ENCODE measurements at places on chromosomes 1 and 21. TPM values are rescaled to one million over a fixed set of nuclear protein-coding genes. Genes with fewer than 3 reads are reported as not detected.

The MCL1 gene
- total RNA-seq, result 258 TPM

GRCh38 chr1:91799159-91799558 is 86.8 kb downstream of the TGFBR3 start:
- no peak for DNase-seq

- no peak for DNase-seq
These were observed 37.5 kb downstream of the ZNF281 start for GRCh38 chr1:200372095-200372884.

The VAV3 gene
- 142 TPM for total RNA-seq

The SMG7 gene
- 62.7 TPM for total RNA-seq

DNA sequence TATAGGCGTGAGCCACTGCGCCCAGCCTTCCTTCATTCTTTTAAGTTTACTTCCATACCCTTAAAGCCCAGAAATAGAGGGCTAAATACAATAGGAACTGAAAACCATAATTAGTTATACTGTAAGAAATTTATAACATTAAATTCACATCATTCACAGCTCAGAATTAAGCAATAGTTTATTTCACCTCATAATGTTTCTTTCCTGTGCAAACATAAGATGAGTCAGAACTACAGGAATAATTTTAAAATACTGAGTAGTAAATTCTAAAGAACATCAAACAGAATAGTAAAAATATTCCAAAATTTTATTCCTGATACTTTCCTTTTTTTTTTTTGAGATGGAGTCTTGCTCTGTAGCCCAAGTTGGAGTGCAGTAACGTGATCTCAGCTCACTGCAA is 24.1 kb downstream of the POGZ start:
- DNase-seq, result no peak

- no peak for DNase-seq
These were observed 3.9 kb downstream of the PLA2G2D start for GRCh38 chr1:20115479-20115878.

DNA sequence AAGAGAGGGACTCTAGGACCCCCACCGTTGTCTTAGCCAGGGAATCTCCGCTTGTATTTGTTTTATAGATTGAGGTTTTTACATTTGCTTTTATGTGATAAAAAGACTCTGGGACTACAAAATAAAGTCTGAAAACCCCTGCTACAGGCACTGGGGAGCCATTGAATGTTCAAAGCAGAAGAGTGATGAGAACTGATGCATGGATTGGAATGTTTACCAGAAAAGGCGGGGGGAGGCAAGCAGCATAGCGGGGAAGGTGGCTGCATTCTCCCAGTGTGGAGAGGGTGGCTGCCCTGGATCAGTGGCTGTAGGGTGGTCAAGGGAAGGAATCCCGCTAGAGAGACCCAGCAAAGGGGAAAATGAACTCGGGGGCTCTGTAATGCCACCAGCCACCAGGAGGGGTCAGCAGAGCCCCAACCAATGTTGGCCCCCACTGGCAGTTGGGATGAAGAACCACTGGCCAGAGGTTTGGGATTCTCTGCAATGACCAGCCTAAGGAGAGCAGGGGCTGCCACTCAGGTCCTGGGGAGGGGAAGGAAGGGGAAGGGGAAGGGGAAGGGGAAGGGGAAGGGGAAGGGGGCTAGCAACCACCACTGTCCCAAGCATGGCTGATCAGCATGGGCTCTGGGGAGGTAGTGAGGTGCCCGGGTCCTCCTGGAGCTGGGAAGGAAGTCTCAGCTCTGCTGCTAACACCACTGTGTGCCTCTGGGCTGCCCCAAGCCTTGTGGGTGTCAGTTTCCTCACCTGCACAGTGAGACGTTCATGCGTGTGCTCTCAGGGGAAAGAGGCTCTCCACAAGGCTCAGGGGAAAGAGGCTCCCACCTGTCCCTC is 19.2 kb upstream of the PEF1 start:
- no peak for DNase-seq

GRCh38 chr1:25484096-25484495 is 53.4 kb downstream of the MACO1 start:
- no peak for DNase-seq

DNA sequence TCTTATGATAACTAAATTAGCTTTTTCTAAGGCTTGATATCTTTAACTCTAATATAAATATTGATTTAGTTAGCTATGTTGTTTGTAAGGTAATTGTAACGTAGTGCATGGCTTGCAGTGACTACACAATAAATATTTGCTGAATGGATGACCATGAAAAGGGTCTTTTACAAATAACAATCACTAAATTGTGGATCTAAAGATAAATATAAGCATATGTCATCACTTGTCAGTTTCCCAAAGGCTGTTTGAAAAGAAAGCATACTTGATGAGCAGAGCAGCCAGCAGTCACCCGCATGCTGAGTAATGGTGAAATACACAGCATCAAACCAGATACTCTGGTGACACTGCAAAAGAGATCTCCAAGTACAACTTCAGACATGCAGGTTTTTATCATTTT is 92.5 kb upstream of the FMN2 start:
- no peak for DNase-seq

The MX1 gene
- 31.2 TPM for total RNA-seq

GRCh38 chr21:28333578-28334075 is 659.0 kb downstream of the LTN1 start:
- no peak for DNase-seq

DNA sequence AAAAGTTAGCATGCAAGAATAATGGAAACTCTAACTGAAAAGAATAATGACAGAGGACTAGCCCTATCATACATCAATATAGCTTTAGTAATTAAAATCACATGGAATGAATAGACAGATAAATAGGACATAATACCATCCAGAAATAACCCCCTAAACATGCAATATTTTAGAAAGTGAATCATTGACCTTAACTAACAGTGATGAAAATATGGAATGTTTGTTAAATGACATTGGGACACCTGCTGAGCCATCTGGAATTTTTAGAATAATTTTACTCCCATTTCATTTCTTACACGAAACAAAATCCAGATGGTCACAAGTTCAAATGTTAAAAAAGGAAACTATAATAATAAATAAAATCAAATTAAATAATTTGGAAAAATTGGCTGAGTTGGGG is 53.1 kb upstream of the FMO3 start:
- no peak for DNase-seq

The MXRA8 gene
- total RNA-seq, result 20.8 TPM

DNA sequence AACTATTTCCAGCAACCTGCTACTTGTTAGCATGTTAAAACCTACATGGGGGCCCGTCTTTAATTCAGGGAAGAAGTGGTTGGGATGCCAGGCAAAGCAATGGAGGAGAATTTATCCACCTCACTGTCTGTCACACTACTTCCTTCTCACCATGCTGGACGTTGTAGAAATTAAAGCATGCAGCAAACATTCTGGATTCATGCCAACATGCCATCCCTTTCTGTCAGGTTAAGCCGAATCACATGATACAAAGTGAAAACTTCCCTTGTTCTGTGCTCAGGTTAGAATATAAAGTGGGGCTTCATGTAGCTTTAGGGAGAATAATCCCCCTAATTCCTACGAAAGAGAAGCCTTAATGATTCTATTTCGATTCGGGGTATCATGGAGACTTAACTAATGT is 95.5 kb downstream of the ERG start:
- no peak for DNase-seq

DNA sequence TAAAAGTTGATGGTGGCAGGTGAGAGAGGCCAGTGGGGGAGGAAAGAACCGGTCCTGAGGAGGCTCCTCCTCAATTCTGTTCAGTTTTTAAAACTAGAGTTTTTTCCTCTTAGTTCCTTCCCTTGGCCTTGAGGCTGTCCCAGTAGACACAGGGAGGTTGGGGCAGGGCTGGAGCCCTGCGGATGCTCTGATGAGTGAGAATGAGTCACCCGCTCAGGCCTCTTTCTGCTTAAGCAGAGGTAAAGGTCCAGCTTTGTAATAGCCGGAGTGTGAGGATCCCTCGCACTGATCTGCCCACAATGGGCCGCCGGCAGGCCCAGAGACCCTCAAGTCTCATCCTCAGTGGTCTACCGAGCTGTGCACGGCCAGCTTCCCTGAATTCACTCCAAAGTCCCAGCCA is 49.6 kb upstream of the IRF2BP2 start:
- DNase-seq, result no peak

DNA sequence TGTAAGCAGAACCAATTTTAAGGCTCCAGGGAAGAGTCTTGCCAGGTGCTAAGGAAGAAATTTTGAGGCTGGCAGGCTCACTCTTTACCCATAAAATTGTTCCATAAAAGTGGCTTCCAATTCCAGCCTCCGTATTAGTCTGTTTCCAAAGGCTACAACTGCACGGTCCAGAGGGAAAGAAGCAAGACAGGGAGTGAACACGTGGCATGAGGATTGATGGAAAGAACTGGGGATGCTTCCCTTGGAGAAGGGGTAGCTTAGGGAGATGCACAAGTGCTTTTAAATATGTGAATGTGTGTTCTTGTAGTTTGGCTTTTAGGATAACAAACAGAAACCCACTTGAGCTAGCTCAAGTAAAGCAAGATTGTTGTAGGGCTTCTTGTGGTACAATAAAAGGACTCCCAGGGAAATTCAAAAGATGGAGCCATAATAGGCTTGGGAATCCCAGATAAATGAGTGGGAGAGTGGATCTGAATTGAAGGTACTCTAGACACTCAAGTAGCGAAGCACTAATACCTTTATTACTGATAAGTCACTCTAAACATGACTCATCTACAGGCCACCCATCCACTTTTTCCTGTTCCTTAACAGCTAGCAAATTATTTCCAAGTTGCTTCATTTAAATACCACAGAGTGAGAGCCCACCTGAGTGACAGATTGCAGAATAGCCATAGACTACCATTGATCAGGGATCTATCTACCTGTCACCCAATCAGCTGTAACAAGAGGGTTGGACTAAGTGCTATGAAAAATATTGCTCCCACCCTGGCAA is 34.8 kb upstream of the NPL start:
- DNase-seq, result no peak

The AMPD1 gene
- 2.0 TPM for total RNA-seq

The TNFRSF4 gene
- 0.69 TPM for total RNA-seq

GRCh38 chr1:218502383-218502782 is 157.2 kb downstream of the TGFB2 start:
- no peak for DNase-seq

- DNase-seq, result no peak
These were observed 52.8 kb upstream of the SELENON start for GRCh38 chr1:25747046-25747719.

- DNase-seq, result no peak
These were observed 12.7 kb upstream of the PARS2 start for GRCh38 chr1:54777011-54777410.

DNA sequence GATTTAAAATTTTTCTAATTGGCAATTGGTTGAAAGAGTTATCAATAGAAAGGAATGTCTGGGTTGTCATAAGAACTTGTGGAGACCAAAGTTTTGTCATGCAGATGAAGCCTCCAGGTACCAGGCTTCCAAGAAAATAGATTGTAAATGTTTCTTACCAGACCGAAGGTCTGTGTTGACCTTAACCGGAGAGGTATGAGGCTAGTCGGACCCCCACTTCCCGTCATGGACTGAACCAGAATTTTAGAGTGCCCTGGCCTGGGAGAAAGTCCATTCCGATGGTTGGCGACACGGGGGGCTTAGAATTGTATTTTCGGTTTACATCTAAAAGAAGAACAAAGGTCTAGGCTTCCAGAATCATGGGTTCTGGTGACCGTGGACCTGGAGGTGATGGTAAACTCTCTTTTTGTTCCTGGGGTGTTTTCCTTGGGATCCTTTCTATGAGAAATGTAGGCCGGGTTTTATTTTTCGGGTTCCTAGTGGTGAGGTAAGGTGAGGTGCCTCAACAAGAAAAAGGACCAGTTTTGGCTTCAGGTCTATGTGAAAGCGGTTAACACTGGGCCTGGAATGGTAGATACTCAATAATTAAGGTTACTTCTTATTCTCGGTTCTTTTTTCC is 405 bp upstream of the UHMK1 start:
- DNase-seq, result no peak

DNA sequence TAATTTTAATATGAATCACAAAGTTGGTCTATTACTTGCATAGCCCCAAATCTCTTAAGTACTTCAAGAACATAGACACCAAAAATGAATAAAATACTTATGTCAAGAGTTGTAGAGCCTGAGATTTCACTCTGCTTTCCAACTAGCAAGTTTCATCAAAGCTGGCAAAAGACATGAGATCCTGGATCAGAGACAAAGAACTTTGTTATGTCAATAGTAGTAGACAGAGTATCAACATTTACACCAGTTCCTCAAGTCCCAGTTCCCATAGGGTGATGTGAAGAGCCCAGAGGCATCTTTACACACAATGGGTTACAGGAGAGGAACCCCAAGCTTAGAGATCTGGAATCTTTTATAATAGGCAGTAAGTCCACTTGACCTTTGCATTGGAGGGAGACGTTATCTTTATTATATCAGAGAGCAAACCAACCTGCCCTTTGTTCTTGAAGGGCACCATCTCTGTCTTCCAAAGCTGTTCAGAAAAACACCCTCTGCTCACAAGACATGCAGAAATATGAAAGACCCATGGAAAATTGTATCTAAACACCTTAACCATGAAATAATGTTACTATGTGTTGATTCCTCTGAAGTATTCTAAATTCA is 174.4 kb upstream of the GALNT2 start:
- DNase-seq, result no peak

- DNase-seq, result no peak
These were observed 375 bp upstream of the GJA4 start for GRCh38 chr1:34792424-34792823.

- no peak for DNase-seq
These were observed 172.3 kb downstream of the TGFB2 start for GRCh38 chr1:218517459-218517858.

- DNase-seq, result no peak
These were observed 82.2 kb upstream of the DMRTA2 start for GRCh38 chr1:50505427-50505826.

The TMEM240 gene
- not detected for total RNA-seq
